ENCODE measurements at places on chromosomes 3 and 15.

GRCh38 chr3:188348435-188349244 is 194.7 kb downstream of the LPP start:
- no peak for DNase-seq

DNA sequence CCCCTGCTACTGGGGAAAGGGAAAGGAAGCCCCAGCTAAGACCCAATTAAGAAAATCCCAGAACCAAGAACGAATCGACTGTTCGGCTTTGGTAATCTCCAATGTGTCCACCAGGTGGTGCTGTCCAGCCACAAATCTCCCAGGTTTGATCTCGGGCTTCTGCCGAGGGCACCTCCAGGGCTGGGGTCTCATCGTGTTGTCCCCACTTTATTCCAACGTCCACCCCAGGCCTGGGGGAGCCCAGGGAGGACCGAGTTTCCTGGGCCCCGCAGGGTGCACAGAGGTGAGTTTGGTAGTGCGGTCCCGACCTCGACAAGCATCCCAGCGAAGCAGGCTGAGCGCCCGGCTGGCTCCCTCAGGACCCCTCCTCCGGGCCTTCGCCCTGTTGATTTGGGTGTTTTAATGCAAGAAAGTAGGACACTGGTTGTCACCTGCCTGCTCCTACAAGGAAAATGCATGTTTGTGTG is 185.1 kb downstream of the GOLGA6L6 start:
- no peak for DNase-seq

DNA sequence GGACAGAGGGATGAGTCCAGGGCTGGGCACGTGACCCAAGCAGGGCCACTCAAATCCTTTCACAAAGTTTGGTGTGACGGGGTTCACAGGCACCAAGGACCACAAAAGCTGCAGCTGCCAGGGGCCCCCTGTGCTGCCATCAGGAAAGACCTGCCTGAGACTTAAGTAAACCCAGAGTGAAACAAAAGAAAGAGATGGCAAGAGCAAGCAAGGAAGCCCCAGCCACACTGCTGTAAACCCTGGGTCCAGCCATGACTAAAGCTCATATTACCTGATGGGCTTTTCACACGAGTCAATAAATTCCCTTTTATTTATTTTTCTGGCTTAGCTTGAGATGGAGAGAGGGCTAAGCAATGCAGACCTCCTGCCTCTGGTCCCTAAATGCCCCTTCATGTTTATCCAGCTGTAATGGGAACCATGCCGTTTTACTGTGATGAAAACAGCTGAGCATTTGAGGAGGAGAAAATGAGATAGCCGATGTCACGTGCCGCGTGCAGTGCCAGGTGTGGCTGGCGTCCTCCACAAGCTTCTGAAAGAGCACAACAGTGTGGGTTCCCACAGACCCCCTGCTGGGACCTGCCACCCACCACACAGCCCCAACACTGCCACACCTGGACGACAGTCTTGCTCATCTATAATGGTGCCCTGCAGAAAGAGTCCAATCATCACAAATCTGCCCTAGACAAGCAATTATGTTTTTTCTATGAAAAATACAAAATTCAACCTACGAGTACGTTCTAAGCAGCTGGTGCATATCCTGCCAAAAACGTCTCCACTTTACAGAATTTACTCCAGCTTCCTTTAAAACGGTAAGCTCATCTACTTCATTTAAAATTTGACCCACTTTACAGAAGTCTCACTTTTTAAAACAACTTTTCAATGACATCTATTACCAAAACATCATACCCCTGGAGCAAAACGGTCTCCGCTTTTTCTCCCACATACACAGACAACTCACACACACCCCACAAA is 34.2 kb downstream of the ADAMTS17 start:
- DNase-seq: no peak

DNA sequence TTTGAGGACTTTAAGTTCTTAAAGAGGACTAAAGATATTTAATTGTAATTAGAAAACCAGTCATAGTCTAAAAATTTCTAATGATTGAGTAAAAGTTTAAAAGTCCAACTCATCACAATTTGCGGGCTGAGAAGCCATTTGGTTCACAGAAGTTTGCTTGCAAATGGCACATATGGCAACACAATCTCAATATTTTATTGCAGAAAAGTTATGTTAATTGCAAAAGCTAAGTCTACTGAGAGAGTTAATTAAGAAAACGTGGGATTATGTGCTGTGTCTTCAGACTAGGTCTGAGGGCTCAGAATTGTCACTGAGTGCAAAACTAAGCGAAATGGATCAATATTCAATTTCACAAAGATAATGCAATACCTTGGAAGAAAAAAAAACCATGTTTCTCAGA is 289.7 kb downstream of the PYDC2 start:
- no peak for DNase-seq
